Activated gamma-delta T cell treated with anti-CD3 and anti-CD28 coated beads, Interleukin-2, amount 50 U/mL, for 16 hours (primary cell): ENCODE measurements at places on chromosomes 5 and 9.

DNA sequence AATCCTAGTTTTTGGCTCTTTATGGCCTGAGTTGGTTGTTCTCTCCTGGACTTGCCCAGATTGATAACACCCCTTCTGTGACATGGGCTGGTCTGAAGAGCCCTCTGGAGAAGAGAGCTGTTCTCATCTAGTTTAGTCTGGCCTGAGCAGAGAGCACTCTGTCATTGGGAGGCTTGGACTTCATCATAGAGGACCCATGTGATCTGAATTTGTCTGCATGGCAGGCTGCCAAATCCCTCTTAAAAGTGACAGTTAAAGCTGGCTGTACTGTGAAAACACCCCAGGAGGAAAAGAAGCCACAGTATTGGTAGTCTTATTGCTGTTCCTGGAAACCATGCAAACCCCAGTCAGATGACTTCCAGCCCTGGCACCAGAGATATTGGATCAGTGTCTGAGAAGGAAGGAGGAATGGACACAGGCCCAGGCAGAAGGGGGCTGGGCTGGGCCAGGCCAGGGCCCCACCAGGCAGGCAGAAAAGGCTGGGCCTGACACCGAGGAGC lies 3.7 kb upstream of the WDR31 start:
- DNase-seq: no peak

DNA sequence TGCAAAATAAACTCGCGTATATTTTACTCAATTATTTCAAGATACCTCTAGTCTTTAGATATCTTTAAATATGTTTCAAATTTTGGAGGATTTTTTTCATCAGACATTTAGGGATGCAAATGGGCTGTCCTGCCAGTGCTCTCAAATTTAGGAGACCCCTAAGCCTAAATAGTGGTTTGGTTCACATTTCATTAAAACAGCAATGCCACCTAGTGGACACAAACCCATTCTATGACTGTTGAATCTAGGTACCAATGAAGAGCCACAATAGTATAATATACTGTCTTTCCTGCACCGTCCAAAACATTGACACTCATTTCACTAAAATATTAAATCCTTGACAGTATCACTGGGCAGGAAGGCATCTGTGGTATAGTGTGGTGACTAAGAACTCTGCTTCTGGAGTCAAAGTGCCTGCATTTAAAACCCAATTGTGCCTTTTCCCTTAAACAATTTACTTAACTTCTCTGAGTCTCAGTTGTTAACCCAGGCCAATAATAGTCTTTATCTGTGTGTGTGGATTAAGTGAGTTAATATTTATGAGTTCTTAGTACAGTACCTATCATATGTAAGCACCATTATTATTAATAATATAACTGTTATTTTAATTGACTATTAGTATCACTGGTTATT lies 148.0 kb downstream of the RORB start:
- no peak for DNase-seq

- DNase-seq: no peak
These were observed 2.5 kb upstream of the PRDM6 start for GRCh38 chr5:123086376-123087055.

- DNase-seq: peak; percentile 60
These were observed 18.9 kb upstream of the SPTLC1 start for GRCh38 chr9:92133949-92134604.

DNA sequence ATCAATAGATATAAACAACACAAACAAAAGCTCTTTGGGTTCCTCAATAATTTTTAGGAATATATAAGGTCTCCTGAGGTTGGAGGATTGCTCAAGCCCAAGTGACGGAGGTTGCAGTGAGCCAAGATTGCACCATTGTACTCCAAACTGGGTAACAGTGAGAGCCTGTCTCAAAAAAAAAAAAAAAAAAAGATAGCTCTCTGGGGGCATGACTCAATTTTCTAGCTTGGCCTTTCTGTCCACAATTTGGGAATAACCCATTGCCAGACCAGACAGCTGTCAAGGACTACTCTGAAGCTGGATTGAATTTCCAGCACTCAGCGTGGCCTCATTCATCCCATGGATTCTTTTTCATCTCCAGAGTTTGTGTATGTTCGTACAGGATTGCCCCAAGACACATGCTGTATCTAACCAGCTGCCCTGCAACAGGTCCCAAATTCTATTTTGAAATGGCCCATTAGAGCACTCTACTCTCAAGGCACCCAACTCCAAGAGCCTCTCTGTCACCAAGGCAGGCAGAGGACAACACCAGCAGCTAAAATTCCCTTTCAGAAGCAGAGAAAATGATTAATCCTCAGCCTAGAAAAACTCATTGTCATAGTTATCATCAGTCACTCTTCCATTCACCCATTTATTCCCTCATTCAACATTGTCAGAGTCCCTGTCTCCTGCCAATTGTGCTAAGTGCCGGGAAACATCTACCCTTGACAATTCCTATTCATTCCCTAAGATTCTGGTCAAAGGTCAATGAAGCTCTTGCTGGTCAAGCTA lies 8.7 kb downstream of the FAM193B start:
- no peak for DNase-seq

- no peak for DNase-seq
These were observed 558.3 kb downstream of the CHSY3 start for GRCh38 chr5:130462516-130462915.

- DNase-seq: no peak
These were observed 185.9 kb downstream of the DMRT2 start for GRCh38 chr9:1236061-1236460.

- DNase-seq: no peak
These were observed 257.8 kb downstream of the SAXO1 start for GRCh38 chr9:18775241-18775640.

- DNase-seq: no peak
These were observed 562.8 kb downstream of the PDE4D start for GRCh38 chr5:59330680-59331079.

DNA sequence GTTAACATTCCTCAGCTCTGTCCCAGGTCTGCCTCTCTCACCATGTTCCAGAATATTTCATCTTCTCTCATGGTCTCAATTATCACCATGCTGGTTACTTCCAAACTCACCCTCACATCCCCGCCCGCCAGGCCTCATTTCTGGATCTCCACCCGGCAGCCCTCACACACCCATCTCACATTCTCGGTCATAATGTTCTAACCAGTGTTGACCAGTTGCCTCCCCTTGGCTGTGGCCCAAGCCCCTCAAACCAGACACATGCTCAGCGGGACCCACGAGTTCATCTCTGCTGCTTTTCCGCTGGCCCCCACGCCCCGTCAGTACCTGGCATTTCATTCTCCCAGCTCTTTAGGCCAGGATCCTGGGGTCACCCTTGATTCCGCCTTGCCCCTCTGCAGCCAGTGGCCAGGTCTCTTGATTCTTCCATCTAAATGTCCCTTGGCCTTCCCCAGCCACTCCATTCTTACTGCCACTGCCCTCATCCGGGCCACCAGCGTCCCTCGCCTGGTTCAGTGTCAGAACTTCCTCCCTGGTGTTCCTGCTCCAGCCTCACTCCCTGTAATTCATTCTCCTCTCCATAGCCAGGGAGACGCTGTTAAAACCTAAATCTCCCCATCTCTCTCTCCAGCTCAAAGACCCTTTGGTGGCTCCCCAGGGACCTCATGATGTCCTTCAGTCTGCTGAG lies 141.7 kb downstream of the MVB12B start:
- no peak for DNase-seq

GRCh38 chr5:160769301-160769700 lies 82.7 kb downstream of the ATP10B start:
- no peak for DNase-seq

DNA sequence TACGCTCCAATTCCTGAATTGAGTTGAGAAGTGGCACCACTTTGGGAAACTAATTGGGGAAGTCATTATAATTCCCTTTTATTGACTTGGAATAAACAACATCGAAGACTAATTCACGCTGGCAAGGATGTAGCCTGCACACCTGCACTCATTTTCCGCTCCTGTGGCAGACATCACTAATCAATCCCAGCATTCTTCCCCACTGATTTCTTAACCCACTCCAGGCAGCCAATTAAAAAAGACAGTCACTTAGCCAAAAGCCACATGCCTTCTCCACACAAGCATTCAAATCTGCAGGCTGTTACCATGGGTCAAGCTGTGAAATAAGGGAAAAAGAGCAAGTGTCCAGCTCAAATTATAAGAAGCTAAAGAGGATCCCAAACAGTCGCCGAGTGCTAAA lies 68.2 kb upstream of the HRH2 start:
- no peak for DNase-seq

GRCh38 chr9:91541734-91542133 lies 118.1 kb upstream of the NFIL3 start:
- DNase-seq: no peak

- DNase-seq: no peak
These were observed 8.8 kb downstream of the SPARC start for GRCh38 chr5:151677776-151678545.

DNA sequence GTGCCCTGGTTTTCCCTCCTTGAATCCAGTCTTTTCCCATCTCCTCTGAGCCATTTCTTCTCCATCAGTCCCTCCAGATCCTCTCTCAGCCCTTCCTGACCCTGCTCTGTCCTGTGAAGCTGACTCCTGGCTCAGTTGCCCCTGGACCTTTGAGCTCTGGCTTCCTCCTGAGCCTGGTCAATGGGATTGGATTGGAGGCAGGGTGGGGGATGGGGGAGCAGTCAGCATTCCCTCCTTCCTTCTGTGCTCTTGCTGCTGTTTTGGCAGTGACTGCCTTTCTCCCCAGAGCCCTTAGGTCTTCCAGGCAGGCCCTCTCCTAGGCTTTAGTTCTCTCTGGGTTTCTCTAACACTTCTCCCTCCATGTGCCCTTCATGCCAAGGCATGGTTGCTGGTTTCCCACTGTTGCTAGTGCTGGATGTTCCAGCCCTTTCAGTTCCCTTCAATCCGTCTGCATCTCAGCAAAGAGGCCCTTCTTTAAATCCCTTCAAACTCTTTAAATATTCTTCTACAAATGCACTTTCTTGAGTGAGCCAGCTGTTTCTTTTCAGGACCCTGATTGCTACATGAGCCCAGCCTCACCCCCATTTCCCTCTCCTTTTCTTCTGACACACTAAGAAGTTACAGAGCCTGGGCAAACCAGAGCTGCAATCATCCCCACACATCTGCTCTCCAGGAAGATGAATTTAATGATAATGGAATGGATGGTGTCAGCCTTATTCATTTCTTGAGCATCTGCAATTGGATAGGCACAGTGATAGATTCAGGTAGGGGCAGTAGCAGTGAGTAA lies 2.2 kb downstream of the TNFSF15 start:
- no peak for DNase-seq
